ENCODE measurements at places on chromosomes 11 and 22.
A peak's percentile ranks its signal among the peaks of the same experiment; 100 is the strongest.

GRCh38 chr22:29701155-29701999 is 18.4 kb upstream of the CABP7 start:
- peak; percentile 22 for DNase-seq

DNA sequence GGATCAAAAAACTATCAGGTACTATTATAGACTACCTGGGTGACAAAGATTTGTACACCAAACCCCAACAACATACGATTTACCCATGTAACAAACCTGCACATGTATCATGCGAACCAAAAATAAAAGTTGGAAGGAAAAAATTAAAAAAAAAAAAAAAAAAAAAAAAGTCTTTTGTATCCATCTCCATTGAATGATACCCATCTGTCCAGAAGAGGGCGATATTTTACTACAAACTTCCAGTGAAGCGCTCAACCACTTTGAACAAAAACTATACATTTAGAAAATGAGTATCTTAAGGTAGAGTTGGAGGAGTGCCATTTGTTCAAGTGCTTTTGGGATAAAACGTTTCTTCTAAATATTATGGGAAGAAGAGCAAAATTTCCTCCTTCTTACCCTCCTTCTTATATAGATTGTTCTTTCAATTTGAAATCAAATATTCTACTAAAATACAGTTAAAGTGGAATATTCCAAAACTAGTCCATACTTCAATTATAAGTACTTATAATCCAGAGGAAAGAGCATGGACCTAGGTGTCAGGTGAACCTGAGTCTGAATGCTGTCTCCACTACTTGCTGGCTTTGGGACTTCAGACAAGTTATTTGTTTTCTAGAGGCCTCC is 23.3 kb downstream of the ARL14EP start:
- DNase-seq = peak; percentile 51

GRCh38 chr11:94664346-94664745 is 97.2 kb downstream of the PIWIL4 start:
- DNase-seq = no peak

GRCh38 chr11:20102397-20102796 is 57.9 kb downstream of the DBX1 start:
- no peak for DNase-seq

- DNase-seq = no peak
Observed at GRCh38 chr22:38953577-38954413, 3.6 kb upstream of the APOBEC3A start.

DNA sequence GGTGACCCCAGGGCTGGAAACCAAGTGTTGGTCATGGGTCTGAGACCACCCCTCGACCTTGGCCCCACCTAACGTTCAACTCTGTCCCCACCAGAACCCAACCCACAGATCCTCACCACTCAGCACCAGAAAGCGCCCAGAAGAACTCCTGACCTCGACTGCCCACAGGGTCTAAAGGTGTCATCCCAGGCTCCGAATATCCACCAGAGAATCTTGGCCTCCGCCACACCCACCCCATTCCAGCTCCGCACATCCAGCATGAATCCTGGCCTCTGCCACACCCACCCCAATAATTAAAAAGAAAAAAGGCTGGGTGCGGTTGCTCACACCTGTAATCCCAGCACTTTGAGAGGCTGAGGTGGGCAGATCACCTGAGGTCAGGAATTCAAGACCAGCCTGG is 1.3 kb downstream of the CERK start:
- DNase-seq = no peak

Data from Kasumi-1 (cell line).